Right lung (tissue), 10 donors: ENCODE measurements at places on chromosomes 6 and 20. TPM values are rescaled to one million over a fixed set of nuclear protein-coding genes. Genes with fewer than 3 reads are reported as not detected.

DNA sequence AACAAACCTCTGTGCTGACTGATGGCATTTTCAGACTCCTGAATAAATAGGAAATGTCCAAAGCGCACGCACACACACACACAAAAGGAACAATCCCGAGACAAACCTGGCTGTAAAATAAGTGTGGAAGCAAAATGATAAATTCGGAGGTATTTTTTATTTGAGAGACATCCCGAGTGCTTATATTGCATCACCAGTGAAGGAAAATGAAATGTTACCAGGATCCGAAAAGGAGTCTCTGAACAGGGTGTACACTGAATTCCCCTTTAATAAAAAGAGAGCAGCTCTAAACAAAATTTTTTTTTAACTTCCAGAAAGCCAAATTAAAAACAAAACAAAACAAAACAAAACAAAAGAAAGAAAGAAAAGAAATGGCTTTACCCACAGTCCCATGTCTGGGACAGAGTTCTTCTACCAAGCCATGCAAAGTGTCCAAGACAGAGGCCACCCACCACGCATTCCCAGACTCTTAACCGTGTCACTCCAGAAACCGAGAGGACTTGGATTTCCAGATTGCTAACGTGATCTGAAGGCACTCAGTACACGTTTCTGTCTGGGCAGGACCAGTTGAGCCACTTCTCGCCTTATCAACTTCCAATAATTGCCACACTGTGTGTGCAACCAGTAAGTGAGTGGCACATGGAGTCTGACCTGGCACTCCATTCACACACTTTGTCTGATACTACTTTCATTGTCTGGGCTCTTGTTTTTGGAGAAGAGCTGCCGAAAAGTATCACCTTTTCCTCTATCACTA lies 817 bp downstream of the ME1 start:
- peak; percentile 23 for DNase-seq

The FOXF2 gene
- polyA plus RNA-seq, result 62.7 TPM

DNA sequence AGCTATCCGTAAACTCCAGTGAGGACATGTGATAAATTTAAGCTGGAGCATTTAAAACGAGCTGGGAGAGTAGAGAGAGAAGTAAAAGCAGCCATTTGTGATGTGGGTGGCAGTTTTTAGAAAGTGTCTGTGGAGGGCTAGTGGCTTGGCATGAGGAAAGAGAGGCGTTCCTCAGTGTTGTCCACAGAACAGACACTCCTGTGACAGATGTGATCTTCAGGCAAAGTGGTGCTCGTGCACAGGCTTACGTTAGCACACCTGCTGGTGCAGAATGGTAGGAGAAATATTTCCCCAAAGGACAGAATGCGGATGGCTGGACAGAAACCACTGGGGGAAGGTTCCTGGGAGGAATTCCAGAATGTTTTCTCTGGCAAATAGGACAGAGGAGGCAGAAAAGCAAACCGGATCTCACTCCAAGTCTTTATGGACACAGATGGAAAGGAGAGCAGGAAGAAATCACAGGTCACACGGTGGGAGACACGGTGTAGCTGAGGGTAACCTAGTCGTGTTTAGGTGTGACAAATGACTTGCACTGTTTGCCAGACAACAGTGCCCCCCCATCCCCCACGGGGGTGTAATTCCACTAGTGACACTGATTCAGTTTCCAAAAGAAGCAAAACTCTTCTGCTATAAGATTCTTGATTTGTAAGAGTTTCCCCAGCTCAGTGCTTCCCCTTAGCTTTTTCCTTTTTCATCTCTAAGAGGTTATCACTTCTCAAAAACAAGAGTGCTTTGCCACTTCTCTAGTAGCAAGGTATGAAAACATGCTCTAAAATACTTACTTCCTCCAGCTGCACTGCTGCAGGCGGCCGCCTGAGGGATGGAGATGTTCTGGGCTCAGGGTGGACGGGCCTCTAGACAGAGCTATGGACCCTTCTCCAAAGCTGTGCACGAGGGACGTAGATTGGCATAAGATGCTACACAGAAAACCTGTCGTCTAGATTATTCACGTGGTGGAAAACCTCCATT lies 293.2 kb downstream of the QKI start:
- DNase-seq, result no peak

DNA sequence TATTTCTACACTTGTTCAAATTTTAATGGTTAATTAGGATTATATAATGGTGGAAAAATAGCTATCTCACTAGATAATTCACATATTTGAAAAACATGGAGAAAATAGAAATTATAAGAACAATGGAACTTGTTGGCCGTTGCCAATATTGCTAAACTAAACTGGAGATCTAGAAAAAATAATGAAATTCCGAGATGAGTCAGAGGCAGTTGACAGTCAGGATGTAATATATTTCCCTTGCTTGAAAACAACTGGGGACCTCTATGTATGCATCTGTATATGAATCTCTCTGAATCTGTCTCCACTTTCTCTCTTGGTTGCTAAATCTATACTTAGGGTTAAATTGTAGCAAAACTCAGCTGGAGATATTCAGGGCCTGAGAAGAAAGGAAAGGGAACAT lies 1108.2 kb upstream of the GJE1 start:
- no peak for DNase-seq

- DNase-seq, result no peak
Measured at GRCh38 chr20:15913391-15914025, 659.7 kb downstream of the KIF16B start.

DNA sequence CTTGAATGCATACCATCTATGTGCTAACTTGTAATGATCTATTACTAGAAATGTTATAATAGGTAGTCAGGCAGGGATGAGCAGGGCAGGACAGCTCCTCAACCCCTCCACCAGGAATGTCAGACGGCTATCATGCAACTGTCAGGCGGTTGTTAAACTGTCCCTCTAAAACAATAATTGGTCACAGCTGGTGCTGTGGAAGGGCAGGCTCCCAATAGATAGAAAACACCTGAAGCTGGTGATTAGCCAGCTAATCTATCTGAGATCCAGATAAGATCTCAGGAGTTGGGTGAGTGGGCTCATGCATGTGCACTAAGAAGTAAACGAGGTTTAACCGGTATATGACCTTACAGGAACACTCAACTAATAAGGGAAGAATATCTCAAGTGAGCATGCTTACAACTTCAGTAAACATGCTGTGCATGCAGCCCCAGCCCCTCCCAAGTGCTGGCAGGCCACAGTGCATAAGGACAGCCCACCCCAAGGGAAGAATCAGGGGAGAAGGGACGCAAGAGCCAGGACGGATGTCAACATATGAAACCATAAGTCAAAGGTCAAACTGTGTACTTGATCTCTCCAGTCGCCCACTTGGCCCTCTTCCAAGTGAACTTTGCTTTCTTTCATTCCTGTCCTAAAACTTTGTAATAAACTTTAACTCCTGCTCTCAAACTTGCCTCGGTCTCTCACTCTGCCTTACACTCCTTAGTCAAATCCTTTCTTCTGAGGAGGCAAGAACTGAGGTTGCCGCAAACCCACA lies 566.2 kb upstream of the NRSN1 start:
- DNase-seq, result no peak

- no peak for DNase-seq
Measured at GRCh38 chr6:136427378-136427717, 122.9 kb downstream of the MAP7 start.

The FRS3 gene
- 12.1 TPM for polyA plus RNA-seq

DNA sequence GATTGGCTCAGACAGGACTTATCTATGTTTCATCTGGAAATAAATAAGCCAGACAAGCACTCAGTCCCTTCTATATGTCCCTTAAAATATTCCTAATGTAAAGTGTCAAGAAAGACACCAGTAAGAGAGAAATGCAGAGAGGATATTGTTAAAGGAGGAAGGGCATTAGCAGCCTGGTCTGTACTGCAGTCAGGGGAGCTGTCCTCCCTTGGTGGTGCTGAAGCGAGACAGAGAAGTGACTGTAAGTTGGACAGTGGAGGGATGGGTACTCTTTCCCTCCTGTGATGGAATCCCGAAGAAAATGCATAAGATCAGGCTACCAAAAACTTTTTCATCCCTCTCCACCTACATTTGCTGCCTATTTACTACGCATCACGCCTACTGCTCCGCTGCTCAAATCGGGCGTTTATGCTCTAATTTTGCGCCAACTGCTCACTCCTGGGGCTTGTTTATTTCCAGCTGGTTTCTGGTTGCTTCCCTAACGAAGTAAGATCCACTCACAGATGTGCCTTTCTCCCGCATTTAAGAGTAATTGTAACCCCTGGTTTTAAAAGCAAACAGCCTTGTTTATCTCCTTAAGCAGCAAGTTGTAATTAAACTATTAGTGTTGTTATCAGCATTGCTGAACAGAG lies 35.2 kb downstream of the PHACTR1 start:
- DNase-seq, result peak; percentile 33

The DYNLT1 gene
- 153 TPM for polyA plus RNA-seq

DNA sequence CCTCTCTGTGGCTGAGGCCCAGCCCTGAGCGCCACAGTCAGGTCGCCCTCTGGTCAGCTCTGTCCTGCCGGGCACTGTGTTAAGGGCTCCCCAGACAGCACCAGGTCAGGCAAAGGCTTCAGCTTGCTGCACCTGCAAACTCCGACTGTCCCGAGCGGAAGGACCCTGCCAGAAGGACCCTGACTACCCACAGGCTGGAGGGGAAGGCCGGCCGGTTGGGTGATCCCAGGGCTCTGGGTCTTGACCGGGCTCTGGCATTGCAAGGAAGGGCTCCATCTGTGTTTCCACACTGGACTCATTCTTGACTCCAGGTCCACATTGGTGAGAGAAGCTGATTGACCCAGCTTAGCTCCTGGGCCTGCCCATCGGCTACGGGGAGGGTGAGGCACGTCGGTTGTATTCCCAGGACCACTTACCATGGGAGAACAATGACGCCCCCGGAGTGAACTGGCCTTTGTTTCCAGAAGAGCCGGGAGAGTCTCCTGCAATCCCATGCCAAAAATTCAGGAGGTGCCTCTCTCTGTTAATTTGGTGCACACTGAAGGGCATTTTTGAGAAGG lies 229.8 kb downstream of the TAF4 start:
- no peak for DNase-seq

DNA sequence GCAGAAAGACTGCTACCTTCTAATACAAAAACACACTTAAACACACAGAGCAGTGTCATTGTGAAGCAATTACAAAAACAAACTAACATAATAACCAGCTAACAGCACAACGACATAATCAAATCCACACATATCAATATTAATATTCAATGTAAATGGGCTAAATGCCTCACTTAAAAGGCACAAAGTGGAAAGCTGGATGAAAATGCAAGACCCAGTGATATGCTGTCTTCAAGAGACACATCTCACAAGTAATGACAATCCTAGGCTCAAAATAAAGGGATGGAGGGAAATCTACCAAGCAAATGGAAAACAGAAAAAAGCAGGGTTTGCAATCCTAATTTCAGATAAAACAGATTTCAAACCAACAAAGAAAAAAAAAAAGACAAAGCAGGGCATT lies 67.8 kb upstream of the HTR1E start:
- no peak for DNase-seq
